ENCODE measurements at places on chromosomes 2 and 18. TPM values are rescaled to one million over a fixed set of nuclear protein-coding genes. Genes with fewer than 3 reads are reported as not detected.
A peak's percentile ranks its signal among the peaks of the same experiment; 100 is the strongest.

IL18R1 gene
- 2.5 TPM for polyA plus RNA-seq

SPATA3 gene
- polyA plus RNA-seq = not detected

DNA sequence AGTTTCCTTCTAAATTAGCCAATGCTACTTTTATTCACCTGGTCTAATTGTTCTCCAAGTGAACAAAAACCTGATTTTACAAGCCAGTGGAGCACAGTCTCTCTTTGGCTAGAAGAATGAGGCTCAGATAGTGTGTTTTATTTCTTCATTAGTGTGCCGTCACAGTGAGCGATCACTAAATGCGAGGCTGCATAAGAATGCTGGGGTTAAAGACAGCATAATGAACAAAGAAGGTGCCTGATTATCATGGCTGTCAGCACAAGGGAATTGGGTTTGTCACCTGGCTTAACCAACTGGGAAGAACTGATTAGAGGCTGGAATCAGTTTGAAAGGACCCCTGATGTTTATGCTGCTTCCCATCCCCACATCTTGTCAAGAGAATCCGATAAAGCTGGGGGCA lies 76.4 kb downstream of the EPHA4 start:
- DNase-seq = no peak

- no peak for DNase-seq
These were observed 155.6 kb upstream of the CCDC68 start for GRCh38 chr18:55114876-55115275.

GRCh38 chr2:19899985-19900930 lies 1.5 kb downstream of the TTC32 start:
- no peak for DNase-seq

DNA sequence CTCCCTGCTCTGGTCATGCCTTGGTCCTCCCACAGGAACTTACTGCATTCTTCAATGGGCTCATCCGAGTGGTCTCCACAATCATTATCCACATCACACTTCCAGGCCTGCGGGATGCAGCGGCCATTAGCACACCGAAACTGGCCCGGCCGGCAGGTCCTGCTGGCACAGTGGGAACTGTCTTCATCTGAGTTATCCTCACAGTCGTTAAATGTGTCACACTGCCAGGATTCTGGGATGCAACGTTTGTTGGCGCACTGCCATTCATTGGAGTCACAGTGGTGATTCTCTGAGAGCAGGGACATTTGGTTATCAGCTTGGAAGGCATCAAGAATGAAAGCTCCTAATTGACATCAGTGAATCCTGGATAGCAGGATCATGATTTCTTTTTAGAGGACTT lies 104.5 kb downstream of the DHRS9 start:
- DNase-seq = no peak

DNA sequence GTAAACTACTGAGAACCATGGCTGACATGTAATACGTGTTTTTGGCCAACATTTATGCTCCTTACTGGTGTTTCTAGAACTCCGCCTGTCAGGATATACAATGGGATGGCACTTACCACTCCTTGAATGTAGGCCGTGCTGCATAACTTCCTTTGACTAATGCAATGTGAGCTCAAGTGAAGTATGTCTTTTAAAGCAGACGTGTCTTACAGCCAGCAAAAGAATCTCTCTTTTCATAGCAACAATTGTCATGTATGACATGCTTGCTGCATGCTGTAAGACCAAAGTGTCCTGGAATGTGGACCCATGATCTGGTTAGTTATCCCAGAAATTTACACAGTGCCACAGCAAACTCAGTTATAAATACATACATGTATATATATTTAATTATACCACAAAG lies 1202.7 kb upstream of the PIK3C3 start:
- no peak for DNase-seq

- no peak for DNase-seq
These were observed 100.9 kb downstream of the WDSUB1 start for GRCh38 chr2:159185401-159186130.

GRCh38 chr18:23918395-23919032 lies 96.0 kb upstream of the TTC39C start:
- peak; percentile 57 for DNase-seq

- DNase-seq = no peak
These were observed 106.9 kb downstream of the SP3 start for GRCh38 chr2:173858291-173858731.

DNA sequence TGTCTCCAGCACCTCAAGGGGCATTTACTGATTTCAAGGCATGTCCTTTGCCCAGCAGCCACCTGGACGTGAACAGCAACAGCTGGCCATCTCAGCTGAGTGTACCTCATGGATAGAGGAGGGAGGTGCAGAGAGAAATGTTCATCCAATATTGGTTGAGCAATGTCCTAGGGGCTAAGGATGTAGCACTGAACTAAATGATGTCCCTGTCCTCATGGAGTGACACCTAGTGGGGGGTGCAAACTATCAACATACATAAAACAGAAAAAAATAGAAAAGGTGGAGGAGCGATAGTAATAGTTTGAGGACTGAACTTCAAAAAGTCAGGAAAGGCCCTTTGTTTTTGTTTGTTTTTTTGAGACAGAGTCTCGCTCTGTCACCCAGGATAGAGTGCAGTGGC lies 4.8 kb upstream of the UGGT1 start:
- no peak for DNase-seq

ABCG5 gene
- polyA plus RNA-seq = 0.39 TPM

DYTN gene
- not detected for polyA plus RNA-seq

- no peak for DNase-seq
These were observed 5.9 kb downstream of the NRXN1 start for GRCh38 chr2:51025906-51026555.

DNA sequence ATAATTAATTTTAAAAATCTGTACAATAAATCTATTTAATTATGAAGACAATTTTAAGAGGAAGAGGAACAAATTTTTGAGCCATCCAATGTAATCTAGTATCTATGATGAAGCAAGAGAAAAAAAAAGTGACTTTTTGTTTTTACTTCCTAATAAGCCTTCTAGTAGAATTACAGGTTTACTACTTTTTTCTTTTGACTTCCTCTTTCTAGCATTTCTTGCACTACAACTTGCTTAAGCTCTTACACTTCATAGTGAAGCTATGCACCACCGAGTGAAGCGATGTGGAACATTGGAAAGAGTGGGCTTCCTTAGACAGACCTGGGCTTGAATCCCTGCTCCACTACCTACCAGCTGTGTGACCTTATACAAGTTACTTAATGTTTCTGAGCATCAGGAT lies 2.1 kb downstream of the SERPINB2 start:
- DNase-seq = no peak

DNA sequence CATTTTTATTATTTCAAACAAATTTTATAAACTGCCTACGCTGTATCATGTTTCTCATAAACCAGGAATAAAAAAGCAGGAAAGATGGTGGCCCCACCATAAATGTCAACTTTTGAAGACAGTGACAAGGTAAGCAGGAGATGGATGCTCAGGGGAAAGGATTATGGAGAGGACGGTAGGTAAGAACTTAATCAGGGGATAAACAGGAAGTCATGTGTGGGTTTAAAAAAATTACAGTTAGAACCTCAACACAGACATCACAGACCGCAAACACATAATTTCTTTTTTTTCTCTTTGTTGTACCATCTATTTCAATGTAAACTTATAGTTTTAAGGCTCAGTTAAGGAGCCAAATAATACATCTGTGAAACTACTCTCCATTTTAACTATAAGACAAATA lies 575.2 kb upstream of the SLC8A1 start:
- no peak for DNase-seq

CRYGD gene
- polyA plus RNA-seq = 0.42 TPM

DNA sequence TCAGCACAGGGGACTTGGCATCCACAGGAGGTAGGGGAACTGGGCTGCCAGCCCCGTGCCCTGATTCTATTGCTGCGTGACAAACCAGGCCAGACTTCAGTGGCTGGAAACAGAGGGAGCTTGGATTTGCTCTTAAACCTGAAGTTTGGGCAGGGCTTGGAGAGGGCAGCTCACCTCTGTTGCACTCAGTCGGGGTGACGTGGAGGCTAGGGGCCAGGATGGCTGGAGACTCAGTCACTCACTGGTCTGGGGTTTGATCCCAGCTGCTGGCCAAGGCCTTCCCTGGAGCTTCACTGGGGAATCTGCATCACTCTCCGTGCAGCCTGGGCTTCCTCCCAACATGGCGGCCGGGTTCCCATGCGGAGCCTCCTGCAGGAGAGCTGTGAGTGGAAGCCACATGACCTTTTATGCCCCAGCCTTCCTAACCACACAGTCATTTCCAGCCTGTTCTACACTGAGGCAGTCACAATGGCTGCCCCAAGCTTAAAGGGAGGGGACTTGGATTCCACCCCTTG lies 175.2 kb upstream of the HDAC4 start:
- no peak for DNase-seq

- no peak for DNase-seq
These were observed 1131.6 kb upstream of the TMEFF2 start for GRCh38 chr2:193326296-193326695.

DNA sequence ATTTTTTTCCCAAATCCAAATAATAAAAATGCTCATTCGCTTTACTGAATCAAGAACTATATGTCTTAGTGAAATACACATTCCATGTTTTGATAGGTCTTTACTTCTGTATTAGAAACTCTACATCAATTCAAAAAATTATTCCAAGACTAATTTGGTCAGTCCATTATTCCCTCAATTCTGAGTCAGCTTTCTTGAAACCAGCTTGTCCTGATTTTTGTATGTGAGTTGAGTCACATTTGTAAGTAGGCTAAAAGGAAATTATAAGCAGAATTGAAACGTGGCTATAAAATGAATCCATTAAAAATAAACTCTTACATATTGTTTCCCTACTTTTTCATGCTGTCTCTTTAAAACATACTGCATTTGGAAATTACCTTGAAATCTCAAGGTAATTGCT lies 113.0 kb downstream of the DNER start:
- DNase-seq = no peak

DNA sequence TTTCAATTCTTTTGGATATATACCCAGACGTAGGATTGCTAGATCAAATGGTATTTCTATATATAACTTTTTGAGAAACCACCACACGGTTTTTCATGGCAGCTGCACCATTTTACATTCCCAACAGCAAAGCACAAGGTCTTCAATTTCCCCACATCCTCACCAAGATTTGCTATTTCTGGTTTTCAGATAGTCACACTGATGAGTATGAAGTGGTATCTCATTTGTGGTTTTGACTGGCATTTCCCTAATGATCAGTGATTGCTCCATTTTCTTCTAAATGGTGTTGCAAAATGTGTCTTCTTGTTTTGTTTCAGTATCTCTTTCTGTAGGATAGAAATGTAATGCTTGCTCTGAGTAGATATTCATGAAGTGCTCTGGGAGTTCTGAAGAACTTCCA lies 52.0 kb downstream of the ANKRD44 start:
- DNase-seq = no peak

DNA sequence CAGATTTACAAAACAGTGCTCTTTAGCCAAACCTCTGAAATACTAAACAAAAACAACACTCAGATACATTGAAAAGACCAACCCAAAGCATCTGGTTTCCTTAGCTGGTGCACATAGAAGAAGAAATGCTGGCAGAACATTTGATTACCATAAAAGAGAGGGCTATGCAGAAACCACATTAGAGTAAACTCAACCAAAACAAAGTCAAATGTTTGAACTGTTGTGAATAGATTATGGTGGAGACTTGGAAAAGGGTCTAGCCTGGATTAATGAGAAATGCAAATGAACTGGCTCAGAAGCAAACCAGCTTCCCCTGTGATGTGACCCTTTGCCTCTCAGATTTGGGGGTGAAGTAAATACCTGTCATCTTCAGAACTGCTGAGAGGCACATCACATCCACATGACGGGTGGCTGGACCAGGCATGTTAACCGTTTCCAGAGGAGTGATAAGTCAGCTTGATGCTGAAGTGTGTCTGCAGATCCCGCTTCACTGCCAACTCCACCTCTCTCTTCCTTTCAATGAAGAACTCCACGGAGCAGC lies 153.0 kb downstream of the NRP2 start:
- no peak for DNase-seq

DNA sequence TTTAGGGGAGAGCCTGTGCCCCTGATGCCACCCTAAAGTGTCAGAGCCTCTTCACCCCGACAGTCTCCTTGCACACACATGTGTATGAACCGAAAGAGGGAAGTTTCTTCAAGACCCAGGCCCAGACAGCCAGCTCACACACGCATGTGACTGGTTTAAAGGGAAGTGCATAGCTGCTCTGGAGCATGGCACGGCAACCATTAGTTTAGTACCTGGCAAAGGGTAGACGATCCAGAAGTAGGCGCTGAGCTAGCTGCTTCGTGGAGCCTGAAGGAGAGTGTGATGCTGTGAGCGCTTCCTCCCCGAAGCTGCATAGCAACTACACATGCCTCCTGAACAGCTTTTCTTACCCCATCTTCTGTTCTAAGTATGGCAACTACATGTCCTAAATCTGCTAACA lies 91.7 kb downstream of the ZCCHC2 start:
- DNase-seq = no peak

DNA sequence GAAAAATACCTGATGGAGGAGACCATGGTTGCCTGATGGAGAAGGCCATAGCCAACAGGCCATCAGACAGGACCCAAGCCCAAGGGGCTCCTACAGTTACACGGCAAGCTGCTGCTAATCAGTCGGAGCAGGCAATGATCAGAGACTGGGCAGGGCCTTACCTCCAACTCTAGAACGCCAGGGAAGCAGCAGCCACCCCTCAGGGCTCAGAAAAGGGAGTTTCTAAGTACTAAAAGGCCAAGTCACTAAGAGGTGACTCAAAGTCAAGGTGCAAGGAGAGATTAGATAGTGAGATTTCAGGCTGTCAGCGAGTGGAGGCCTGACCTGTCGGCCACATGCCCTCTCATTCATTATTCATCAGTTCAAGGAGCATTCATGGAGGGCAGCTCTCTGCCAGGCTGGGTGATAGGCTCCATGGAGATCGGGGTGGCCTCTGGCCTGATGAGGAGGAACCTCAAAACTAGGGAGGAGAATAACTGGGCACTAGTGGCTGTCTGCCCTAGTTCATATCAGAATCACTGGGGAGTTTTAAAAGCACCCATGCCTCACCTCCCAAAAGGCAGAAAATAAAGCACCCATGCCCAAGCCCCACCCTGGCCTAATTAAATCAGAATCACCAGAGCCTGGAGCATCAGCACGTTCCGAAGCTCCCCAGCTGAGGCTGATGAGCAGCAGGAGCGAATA lies 3.6 kb downstream of the VIL1 start:
- DNase-seq = no peak

- no peak for DNase-seq
These were observed 52.1 kb upstream of the FAHD2A start for GRCh38 chr2:95350368-95350767.

DNA sequence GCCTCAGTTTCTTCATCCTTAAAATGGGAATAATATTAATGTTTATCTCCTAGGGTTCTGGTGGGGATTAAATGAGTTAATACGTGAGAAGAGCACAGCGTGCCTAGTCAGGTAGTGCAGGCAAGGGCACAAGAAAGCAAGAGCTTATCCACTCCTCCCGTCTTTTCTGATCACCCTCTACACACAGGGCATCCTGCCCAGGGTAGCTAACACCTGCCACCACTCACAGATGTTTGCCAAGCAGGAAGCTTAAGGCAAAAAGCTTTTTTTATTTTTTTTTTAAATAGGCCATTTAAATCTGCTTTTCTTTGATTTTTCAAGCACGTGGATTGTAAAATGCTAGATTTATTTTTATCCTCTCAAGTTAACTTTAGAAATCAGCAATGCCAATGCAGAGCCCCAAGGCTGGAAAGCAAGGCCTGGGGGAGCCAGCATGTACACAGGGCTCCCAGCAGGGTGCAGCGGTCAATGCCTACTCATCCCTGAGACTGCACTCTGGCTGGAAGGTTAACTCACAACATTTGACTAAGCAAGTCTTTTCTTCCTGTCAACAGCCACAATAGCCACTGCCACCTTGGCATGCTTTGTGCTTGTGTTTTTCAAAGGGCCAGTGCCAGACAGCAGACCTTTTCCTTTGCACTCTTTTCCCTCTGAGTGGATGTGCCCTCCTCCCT lies 86.5 kb upstream of the ACAA2 start:
- DNase-seq = no peak

Measured in right renal pelvis (tissue), 4 donors.